Lung microvascular endothelial cell (primary cell): ENCODE measurements at places on chromosomes 7 and 10.

- DNase-seq: peak; percentile 82
Observed at GRCh38 chr7:474605-475424, 44.8 kb downstream of the PDGFA start.

- no peak for DNase-seq
Observed at GRCh38 chr7:134804854-134805253, 25.4 kb downstream of the CALD1 start.

GRCh38 chr10:60726257-60726656 lies 52.0 kb upstream of the CDK1 start:
- no peak for DNase-seq

GRCh38 chr7:7772397-7772821 lies 54.0 kb upstream of the RPA3 start:
- peak; percentile 2 for DNase-seq

- DNase-seq: no peak
Observed at GRCh38 chr10:121355161-121355560, 243.1 kb downstream of the FGFR2 start.

DNA sequence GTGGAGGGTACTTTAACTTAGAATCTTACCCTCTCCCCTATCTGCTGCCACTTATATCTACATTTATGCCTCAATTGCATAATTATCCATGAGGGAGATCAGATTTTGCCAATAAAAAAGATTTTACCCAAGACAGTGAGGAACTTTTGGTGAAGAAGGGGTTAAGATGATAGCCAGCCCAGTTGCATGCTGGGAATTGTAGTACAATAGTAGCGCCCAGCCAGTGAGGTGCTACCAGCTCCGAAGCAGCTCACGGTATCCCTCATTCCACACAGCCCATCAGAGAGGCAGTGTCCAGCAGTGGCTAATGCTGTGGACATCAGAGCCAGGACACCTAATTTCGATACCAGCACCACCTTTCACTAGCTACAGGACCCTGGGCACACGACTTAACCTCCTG lies 5.9 kb upstream of the LGI1 start:
- DNase-seq: peak; percentile 27

- no peak for DNase-seq
Observed at GRCh38 chr10:116687633-116688032, 54.7 kb downstream of the HSPA12A start.

- DNase-seq: no peak
Observed at GRCh38 chr10:26689399-26689798, 8.1 kb upstream of the PDSS1 start.

DNA sequence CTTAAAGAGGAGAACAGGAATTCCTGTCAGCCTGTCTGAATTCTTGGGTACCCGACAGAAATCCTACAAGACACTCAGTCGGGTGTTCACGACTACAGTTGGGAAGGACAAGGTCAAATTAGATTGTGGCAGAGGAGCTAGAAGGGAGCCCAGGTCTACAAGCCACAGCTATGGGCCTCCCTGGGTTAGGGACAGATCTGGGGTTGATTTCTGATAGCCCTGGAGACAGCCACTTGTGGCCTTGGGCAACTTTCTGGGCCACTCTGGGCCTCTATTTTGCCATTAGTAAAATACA lies 39.7 kb upstream of the ANTXRL start:
- DNase-seq: no peak

- no peak for DNase-seq
Observed at GRCh38 chr10:53379956-53380355, 607.4 kb upstream of the MBL2 start.
